ENCODE measurements at places on chromosomes 12 and 14. TPM values are rescaled to one million over a fixed set of nuclear protein-coding genes. Genes with fewer than 3 reads are reported as not detected.

DNA sequence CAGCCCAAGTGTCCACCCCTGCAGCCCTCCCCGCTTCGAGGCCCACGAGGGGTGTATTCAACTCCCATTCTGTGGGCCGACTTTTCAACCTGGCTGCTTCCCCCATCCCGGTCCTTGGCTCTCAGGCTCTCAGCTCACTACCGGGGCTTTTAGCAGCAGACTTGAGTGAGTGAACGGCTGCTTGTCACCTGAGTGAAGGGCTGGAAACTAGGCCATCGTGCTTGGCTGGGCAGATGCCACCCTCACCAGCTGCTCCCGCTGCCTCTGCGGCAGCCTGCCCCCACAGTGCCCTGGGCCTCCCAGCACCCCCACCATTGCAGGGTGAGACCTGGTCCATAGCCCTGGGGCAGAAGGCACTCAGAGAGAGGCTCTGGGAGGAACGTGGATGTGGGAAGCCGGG is 59.9 kb downstream of the SLC6A12 start:
- DNase-seq, result no peak

- no peak for DNase-seq
These were observed 395.2 kb upstream of the DCN start for GRCh38 chr12:91577586-91578539.

- DNase-seq, result no peak
These were observed 251.8 kb downstream of the APAF1 start for GRCh38 chr12:98896938-98897337.

DNA sequence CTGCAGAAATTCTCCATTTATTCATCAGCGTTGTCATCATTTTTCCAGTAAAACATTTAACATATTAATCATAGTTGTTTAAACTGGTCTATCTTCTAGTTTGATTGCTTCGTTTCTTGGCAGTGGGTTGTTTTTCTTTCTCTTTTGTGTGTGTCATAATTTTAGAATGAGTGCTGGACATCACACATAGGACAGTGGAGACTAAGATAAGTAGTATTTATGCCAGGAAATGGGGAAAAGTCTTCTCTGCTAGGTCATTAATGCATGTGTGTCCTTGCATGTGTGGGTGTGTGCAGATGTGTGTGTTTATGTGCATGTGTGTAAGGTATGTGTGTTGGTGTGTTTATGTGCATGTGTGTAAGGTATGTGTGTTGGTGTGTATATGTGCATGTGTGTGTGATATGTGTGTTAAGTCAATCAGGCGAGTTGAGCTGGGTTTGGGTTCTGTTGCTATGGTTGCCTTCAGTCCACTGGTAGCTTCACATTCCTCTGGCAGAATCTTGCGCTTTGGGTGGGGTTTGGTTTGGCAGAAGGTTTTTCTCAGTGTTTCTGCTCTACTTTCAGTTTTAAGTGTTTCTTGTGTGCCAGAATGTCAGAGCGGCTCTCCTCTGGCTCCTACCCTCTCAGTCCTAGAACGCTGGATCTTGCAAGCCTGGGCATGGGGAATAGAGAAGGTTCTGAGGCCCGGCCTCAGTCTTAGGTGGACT is 7.8 kb upstream of the ADGRD1 start:
- no peak for DNase-seq

DNA sequence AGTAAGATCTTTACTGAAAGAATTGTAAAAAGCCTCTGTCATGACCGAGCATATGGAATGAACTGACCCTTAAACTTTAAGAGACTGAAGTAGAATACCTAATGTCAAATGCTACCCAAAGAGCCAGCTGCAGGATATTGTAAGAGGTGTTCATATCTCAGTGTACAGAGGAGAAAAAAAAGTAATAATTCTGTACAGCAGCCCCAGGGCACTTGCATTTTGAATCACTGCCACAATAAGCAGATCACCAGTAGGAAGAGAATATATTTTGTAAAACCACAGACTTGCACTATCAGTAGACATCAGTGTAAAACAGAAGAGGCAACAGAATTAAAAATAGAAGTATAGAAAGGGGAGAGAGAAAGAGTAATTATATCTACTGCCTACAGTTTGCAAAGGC is 162.6 kb downstream of the PPFIA2 start:
- no peak for DNase-seq

GRCh38 chr12:110696283-110696682 is 7.4 kb upstream of the HVCN1 start:
- no peak for DNase-seq

DNA sequence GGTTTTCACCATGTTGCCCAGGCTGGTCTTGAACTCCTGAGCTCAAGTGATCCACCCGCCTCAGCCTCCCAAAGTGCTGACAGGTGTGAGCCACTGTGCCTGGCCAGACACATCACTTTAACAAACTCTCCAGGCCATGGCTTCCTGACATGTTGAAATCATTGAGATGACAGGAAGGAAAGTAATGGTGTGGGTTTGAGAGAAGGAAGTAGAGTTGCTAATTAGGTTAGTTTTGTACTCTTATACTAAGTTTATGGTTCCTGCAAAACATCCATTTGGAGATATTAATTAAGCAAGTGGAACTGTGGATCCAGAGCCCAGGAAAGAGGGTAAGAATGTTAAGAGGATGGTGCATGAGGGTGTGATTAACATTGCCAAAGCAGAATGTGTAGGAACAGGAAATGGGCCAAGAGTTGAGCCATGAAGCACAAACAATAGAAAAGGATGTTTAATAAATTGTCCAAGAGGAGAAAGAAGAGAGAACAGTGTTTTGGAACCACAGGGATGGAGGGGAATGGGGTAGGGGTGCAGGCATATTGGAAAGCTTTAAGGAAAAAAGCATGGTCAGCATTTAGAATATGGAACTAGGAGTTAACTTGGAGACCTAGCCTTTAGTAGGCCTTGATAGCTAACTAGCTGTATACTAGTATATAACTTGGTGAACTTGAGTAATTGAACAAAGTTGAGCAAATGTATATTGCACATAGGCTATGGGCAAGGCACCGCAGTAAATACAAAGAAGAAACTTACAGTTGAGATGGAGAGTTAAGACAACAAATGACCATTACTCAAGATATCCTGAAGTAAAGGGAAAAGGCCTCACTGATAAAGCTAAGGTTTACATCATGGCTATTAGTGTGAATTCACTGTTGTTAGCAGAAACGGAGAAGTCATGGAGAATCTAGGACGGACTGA is 91.3 kb upstream of the DNM1L start:
- no peak for DNase-seq

DNA sequence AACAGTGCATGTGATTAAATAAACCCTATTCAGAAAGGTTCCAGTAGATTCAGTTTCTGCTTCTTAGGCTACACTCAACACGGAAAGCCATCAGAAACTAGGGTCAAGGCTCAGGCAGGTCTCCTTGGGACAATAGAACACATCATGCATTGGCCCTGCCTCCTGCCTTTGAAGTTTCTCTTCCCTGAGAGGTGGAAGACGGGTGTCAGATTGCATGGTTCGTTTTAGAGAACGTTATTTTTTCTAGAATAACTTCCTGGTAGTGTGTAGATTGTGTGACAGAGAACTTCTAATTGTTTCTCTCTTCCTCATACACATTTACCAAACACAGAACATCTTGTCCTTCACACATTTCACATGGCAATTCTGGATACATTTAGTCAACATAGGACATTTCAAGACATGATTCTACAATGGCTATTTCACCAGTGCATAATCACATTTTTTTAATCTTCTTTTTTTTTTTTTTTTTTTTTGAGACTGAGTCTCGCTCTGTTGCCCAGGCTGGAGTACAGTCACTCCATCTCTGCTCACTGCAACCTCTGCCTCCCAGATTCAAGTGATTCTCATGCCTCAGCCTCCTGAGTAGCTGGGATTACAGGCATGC is 106.6 kb upstream of the AMN1 start:
- DNase-seq, result no peak

DNA sequence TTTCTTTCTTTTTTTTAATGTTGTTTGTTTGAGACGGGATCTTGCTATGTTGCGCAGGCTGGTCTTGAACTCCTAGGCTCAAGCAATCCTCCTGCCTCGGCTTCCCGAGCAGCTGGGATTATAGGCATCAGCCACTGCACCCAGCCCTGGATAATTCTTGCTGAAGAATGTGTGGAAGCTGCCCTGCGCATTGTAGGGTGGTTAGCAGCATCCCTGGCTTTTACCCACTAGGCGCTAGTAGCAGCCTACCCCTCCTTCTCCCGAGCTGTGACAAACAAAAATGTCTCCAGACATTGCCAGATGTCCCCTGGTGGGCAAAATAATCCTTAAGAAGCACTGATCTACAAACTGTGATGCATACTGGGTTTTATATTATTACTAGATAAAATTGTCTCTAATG is 6.6 kb downstream of the DCAF4 start:
- DNase-seq, result no peak

- DNase-seq, result no peak
These were observed 100.0 kb downstream of the PRKCH start for GRCh38 chr14:61421212-61421923.

- no peak for DNase-seq
These were observed 137.7 kb downstream of the PLXNC1 start for GRCh38 chr12:94285943-94286582.

The CD27 gene
- polyA plus RNA-seq, result 0.28 TPM

The NPFF gene
- not detected for polyA plus RNA-seq

The CDCA3 gene
- 0.45 TPM for polyA plus RNA-seq

The SLC11A2 gene
- polyA plus RNA-seq, result 10.7 TPM

Data from heart right ventricle (tissue), 16 donors.